CD4-positive, alpha-beta memory T cell (primary cell): ENCODE measurements at places on chromosomes 4 and X.

DNA sequence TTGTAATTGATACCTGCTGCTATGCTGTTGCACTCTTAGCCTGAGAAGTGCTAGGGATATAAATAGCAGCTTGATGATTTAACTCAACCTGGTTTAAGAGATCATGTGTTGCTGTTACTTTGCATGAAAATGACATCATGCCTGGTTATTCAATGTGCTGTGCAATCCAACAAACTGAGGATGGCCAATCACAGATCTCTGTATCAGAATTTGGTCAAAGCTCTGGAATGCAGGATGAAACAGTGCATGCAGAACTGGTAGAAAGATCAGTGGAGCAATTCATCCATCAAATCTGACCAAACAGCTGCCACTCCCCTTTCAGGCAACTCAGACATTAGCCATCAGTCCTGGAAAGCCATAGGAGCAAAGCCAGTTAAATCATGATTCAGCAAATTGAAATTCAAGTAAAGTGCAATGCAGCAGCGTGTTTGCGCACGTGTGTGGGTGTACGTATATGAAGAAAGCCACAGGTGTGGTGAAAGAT is 160.3 kb upstream of the RASGEF1B start:
- no peak overlapping the region for H3K27ac ChIP-seq
- no peak for DNase-seq
- H3K27me3 ChIP-seq: no peaks in the 10 kb centered on the region
- no peak overlapping the region for H3K4me3 ChIP-seq

GRCh38 chrX:150148749-150149672 is 210.7 kb upstream of the EOLA2 start:
- DNase-seq: no peak
- no peaks in the 10 kb centered on the region for H3K27me3 ChIP-seq
- H3K4me1 ChIP-seq: no peaks in the 10 kb centered on the region

DNA sequence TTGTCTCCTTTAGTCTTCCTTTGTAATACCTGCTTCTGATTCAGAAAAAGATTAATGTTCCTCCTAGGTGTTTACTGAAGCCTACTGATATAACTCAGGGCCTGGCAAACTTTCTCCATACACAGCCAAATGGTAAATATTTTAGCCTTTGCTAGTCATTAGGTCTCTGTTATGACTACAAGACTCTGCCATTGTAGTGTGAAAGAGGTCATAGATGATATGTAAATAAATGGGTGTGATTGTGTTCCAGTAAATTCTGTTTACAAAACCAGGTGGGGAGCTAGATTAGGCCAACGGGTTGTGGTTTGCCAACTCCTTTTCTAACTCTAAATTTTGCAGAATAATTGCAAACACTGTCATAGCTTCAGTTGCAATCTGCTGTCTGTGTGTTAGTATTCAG is 568.1 kb upstream of the GNPDA2 start:
- H3K27ac ChIP-seq: no peak overlapping the region
- no peaks in the 10 kb centered on the region for H3K4me1 ChIP-seq
- no peak overlapping the region for H3K4me3 ChIP-seq

GRCh38 chrX:100895365-100896075 is 21.4 kb upstream of the NOX1 start:
- no peak overlapping the region for H3K4me3 ChIP-seq
- H3K27ac ChIP-seq: no peak overlapping the region
- H3K36me3 ChIP-seq: no peaks in the 10 kb centered on the region
- no peaks in the 10 kb centered on the region for H3K27me3 ChIP-seq

DNA sequence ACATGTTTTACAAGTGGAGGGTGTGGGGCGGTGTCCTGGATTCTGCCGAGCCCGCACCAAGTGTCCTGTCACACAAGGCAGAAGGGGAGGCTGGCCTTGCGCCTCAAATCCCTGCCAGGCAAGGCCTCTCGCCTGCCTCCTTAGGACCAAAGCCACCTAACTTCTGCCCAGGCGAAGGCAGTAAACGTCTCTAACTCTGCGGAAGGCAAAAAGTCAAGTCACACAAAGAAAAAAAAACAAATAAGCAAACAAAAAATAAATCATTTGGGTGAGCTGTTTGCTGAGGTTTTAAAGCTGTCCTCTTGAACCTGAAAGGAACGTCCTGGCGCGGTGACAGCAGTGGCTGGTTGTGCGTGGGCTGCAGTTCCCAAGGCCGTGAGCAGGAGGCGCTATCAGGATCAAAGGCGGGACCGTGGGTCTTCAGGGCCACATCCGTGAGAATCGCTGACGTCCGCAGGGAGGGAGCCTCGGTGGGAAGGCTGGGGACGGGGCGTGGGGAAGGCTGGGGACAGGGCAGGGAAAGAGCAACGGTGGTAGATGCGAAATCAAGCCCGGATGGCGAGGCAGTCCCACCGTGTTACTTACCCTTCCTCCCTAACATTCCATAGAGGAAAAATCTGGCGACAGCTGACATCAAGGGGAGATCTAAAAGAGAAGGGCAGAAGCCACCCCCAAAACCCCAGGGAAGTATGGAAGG is 99.1 kb downstream of the TRAPPC11 start:
- H3K4me1 ChIP-seq: no peaks in the 10 kb centered on the region
- no peak overlapping the region for H3K4me3 ChIP-seq
- DNase-seq: no peak
- H3K36me3 ChIP-seq: no peaks in the 10 kb centered on the region

DNA sequence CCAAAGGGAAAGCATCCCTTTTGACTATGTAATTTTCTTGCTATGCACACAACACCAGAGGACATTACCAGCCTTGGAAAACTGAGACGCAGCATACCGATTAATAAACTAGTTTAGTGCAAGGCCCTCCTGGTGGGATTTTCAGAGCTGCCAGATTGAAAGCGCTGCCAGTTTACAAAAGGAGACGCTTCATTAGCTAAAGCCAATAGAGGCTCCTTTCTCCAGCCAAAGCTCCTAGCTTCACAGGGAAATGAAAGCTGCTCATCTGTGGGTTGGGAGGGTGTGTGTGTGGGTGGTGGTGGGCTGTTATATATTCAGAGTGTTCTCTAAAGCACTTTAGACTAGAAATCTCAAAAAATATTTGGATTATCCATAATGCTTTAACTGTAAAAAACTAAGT is 32.4 kb downstream of the SPANXN4 start:
- no peaks in the 10 kb centered on the region for H3K4me1 ChIP-seq
- no peak overlapping the region for H3K4me3 ChIP-seq
- no peak for DNase-seq

DNA sequence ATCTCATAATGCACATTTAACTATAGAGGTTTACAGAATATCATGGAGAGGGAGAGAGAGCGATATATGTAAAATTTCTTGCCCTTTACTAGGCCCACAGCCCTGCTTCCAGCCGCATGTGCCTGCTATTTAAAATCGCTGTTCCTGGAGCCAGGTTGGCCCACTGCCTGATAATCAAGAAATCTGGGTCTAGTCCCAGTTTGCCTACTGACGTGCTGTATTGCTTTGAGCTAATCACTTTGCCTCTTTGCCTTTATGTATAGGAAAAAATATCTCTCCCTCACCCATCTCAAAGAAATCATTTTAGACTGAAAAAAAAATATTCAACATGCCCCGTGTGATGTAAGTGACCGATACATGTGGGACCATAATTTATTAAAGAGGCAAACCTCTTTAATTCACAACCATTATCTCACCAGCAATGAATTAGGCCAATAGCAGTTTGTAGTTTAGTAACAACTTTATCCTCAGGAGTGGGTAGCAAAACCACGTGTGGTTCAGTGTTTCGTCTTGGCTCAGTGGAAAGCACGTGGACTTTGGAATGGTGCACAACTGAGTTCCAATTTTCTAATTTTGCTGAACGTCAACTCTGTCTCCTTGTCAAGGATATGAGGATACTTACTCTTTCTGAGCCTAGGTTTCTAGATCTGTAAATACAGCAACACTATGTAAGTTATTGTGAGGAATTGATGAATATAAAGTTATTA is 62.6 kb downstream of the GRXCR1 start:
- no peak overlapping the region for H3K4me3 ChIP-seq
- no peaks in the 10 kb centered on the region for H3K36me3 ChIP-seq
- no peaks in the 10 kb centered on the region for H3K27me3 ChIP-seq
- DNase-seq: no peak
- H3K27ac ChIP-seq: no peak overlapping the region
- H3K4me1 ChIP-seq: no peaks in the 10 kb centered on the region

- H3K27ac ChIP-seq: no peak overlapping the region
- DNase-seq: no peak
- H3K27me3 ChIP-seq: no peaks in the 10 kb centered on the region
- no peak overlapping the region for H3K4me3 ChIP-seq
- no peaks in the 10 kb centered on the region for H3K4me1 ChIP-seq
- H3K36me3 ChIP-seq: no peaks in the 10 kb centered on the region
These were observed 178.7 kb downstream of the FBXW7 start for GRCh38 chr4:152357206-152357605.

DNA sequence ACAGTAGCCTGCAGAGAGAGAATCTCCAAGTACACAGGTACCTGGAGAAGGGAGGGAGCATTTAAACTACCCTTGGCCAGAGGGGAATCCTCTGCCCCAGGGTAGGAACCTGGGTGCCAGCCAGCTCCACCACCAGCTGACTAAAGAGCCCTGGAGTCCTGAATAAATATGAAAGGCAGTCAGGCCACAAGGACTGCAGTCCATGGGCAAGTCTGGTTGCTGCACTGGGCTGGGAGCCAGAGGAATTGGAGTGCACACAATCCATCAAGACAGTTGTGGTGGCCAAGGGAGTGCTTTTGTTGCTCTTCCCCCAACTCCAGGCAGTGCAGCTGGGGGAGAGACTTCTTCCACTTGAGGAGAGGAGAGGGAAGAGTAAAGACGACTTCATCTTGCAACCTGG is 172.5 kb downstream of the HNRNPD start:
- no peak for DNase-seq
- H3K36me3 ChIP-seq: no peaks in the 10 kb centered on the region
- H3K4me3 ChIP-seq: no peak overlapping the region
- H3K4me1 ChIP-seq: no peaks in the 10 kb centered on the region
- no peak overlapping the region for H3K27ac ChIP-seq

- DNase-seq: no peak
- no peak overlapping the region for H3K27ac ChIP-seq
- H3K4me3 ChIP-seq: no peak overlapping the region
- H3K36me3 ChIP-seq: no peaks in the 10 kb centered on the region
- no peaks in the 10 kb centered on the region for H3K4me1 ChIP-seq
These were observed 347.8 kb upstream of the PITX2 start for GRCh38 chr4:110970642-110971041.
